ENCODE measurements at places on chromosomes 3 and 15.

DNA sequence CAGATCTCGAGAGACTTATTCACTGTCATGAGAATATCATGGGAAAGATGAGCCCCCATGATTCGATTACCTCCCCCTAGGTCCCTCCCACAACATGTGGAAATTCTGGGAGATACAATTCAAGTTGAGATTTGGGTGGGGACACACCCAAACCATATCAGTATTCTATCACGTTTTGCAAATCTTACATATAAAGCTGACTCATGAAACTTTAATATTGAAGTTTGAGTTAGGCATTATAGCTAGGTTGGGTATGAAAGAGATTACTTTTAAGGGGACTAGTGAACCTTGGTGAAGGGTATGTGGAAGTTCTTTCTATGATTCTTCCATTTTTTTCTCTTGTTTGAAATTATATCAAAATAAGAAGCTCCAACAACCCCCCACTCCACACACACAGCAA is 117.7 kb upstream of the RASGRP1 start:
- DNase-seq = no peak

DNA sequence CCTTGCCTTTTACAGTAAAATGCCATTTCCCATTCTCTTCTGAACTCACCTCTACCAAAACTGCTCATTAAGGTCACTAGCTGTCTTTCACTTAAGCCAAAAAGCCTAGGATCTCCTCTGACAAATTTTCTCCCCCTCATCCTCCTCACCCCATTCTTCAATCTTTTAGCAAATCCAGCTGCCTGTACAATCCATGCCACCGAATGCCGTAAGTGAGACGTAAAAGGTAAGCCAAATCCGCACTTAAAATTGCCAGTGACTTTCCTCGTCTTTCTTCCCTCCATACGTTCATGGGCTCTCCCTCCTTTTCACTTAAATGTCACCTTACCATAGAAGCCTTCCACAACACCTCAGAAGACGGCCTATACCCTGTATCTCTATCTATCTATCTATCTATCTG is 13.8 kb downstream of the PSMD6 start:
- no peak for DNase-seq

DNA sequence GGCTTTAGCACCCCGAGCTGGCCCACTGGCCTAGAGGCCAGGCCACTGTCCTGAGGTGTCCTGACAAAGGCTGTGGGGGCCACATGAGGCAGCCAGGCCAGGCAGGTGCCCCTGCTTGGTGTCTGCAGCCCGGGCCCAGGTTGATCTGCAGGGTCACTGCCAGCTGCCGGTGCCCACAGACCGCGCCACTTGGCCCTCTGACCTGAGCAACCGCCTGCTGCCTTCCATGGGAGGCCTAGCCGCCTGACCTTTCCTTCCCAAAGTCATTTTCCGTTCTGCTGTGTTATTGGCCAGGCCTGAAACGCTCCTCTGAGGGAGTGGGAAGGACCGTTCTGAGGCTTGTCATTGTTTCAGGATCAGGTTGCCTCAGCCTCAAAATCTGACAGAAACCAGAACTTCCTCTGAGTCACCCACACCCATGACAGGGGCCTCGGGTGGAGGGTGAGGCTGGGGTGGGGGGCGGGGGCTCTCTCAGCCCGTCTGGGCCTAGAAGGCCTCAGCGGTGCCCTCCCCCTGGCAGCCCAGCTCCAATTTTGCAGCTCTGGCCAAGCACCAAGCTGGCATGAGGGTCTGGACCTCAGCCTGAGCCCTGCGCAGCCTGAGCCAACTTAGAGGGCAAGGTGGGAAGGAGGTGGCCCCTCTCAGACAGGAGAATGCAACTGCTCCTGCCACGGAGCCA is 140.7 kb upstream of the MEF2A start:
- peak; percentile 38 for DNase-seq

- DNase-seq = no peak
These were observed 172.9 kb upstream of the SLC2A2 start for GRCh38 chr3:171199473-171199829.

DNA sequence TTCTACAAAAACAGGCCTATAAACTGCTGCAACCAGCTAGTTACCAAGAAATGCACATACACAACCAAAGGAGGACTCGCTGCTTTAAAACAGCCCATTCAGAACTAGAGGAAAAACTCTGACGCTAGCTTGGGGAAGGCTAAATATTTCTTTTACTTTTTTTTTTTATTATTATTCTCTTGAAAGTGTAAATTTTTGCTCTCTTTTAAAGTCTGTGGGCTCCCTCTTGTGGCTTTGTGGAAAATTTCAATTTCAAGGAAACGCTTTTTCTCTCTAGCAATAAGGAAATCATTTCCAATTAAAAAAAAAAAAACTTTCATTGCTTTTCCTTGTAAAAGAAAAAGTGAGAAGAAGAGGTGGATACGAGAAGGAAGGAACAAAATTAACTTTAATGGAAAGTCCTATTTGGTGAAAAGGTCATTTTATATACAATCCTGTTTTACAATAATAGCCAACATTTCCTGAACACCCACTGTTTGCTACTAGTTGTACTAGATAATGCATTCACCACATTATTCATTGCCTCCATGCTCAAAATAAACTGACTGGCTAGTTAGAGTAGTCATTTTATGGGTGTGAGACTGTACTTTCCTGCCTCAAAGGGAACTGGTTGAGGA is 51.2 kb upstream of the SAMMSON start:
- DNase-seq = no peak

GRCh38 chr15:39176030-39176429 is 404.8 kb upstream of the THBS1 start:
- DNase-seq = no peak

GRCh38 chr15:64144565-64145281 is 6.8 kb upstream of the SNX22 start:
- DNase-seq = no peak

GRCh38 chr3:9151240-9151639 is 98.2 kb downstream of the SRGAP3 start:
- DNase-seq = no peak

DNA sequence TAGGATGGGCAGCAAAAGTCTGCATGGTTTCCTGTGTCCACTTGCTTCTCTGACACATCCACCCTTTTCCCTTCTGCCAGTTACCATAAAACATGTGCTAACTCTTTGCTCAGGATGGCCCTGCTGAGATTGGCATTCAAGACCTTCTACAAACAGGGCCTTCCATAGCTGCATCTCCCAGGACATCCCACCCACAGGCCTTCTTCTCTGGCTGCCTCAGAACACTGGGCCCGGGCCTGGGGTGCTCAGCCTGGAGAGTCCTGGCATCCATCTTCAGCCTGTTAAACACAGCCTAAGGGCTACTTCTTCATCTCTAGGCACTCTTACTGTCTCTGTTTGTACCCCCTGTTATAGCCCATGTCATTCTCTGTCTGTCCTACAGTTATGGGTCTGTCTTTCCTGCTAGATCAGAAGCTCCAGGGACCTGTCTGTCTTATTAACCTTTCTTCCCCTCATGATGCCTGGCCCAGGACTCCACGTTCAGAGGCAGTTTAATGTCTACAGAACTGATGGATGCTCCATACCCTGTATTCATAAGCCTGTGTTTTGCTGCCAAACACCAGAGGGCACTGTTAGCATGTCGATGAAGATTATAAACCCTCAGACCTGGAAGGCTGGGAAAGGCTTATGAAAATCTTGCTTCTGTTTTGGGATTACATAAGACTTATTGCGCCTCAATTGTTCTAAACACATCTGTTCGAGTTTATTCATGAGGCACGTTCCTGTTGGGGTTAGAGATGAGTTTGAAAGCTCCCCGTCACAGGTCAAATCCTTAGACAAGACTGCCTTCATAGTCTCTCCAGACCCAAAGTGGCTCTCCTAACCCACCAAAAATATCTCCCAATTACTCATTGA is 16.5 kb downstream of the SEMA3G start:
- DNase-seq = no peak

DNA sequence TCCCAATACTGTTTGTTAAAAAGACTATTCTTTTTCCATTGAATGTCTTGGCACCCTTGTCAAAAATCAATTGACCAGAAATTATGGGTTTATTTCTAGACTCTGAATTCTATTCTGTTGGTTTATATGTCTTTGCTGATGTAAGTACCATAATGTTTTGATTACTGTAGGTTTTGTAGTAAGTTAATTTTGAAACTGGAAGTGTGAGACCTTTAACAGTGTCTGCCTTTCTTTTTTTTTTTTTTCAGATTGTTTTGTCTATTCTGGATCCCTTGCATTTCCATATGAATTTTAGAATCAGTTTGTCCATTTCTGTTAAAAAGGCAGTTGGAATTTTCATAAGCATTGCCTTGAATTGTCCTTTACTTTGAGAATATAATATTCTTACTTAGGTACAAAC is 13.6 kb downstream of the ATP2C1 start:
- DNase-seq = no peak

DNA sequence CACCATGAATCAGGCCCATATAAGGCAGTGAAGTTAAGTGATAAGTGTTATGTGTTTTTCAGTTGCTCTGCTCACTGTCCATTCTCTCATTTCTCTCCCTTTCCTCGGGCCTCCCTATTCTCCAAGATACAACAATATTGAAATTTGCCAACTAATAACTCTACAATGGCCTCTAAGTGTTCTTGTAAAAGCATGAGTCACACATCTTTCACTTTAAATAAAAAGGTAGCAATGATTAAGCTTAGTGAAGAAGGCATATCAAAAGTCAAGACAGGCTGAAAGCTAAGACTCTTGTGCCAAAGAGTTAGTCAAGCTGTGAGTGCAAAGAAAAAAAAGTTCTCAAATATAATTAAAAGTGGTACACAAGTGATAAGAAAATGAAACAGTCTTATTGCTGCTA is 675.4 kb downstream of the OTOL1 start:
- no peak for DNase-seq

GRCh38 chr3:73086071-73086494 is 24.6 kb downstream of the EBLN2 start:
- DNase-seq = peak; percentile 22

DNA sequence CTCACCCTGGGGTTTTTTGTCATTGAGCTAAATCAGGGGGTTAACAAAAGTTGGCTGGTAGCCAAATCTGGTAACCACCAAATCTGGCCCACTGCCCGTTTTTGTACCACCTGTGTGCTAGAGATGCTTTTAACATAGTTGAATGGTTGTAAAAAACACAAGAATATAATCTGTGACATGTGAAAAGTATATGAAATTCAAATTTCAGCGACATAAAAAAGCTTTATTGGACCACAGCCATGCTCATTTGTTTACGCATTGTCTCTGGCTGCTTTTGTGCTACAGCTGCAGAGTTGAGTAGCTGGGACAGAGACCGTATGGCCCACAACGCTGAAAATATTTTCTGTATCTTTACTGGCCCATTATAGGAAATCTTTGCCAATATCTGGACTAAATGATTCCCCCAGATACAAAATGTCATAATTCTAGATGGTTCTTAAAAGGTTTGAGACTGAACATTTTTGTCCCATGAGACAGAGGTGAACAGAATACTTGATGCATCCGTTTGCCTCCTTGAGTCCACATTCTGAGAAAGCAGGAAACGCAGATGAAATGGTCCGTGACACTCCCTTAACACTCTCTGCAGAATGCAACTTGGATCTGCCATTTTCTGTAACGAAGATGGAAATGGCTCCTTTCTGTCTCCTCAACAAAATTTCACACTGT is 120.9 kb upstream of the PDZRN3 start:
- DNase-seq = no peak
